ENCODE measurements at places on chromosomes 12 and 14. TPM values are rescaled to one million over a fixed set of nuclear protein-coding genes. Genes with fewer than 3 reads are reported as not detected.

DNA sequence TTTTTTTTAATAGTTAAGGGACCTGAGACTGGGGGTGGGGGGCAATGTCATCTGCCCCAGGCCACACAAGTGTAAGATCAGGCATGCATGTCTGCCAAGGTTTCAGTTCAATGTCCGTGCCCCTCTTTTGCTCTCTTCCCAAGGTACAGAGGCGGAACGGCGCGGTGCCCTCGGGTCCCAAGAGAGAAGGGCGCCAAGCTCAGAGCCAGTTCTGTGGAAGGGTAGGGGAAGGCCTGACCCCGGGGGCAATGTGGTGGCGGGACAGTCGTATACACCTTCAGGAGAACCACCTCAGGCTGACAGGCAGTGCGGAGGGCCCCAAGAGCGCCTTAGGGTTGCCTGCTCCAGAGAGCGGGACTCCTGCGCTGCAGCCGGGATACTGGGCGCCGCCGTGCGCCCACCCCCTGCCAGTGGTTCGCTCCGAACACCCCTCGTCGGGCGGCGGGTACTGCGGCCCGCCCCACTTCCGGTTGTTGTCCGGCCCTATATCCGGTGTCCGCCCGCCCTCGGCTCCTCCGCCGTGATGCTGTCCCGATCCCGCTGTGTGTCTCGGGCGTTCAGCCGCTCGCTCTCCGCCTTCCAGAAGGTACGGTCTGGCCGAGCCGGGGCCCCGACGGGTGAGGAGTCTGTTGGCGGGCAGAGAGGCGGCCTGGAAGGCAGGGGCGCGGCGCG, at the start of gene DLST:
TSS of gene DLST (plus strand) at position 486 of the 672 bp plus-strand sequence. CDS start at position 524, 38 bp downstream.
- peak; percentile 81 for DNase-seq

GRCh38 chr12:26906024-26906423, 31.8 kb downstream of the INTS13 start:
- no peak for DNase-seq

DNA sequence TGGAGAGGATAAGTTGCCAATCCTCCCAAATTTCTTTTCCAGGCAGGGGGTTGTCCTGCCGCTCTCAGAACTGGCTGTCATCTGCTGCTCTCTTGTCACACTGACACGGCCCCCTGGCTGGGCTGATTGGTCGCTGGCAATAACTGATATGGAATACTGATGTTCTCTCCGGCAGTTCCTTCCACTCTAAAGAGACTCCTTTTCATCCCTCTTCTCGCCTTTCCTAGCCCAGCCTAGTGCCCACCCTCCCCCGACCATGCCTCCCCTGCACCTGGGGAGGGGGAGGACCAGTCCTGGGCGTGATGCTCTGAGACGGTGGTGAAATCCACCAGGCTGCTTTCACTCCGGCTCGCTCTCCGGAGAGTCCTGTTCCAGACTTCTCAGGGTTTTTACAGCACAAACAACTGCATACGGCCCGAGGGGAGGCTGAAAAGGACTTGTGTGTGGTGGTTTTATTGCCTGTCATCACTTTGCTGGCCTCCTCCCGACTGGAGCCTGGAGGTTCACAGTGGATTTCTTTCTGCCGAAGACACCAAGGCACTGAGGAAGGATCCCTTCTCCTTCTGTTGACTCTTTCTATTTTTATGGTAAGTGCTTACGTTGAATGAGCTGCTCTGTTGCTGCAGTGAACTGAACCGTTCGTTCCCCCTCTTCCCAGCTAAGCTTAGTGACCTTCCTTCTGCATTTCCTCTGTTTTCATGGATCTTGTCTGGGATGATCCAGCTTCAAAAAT, at the start of gene ANO4:
TSS of gene ANO4 (plus strand) at position 336 of the 733 bp plus-strand sequence. CDS start 107,010 bp downstream, outside the sequence.
- DNase-seq = no peak

DNA sequence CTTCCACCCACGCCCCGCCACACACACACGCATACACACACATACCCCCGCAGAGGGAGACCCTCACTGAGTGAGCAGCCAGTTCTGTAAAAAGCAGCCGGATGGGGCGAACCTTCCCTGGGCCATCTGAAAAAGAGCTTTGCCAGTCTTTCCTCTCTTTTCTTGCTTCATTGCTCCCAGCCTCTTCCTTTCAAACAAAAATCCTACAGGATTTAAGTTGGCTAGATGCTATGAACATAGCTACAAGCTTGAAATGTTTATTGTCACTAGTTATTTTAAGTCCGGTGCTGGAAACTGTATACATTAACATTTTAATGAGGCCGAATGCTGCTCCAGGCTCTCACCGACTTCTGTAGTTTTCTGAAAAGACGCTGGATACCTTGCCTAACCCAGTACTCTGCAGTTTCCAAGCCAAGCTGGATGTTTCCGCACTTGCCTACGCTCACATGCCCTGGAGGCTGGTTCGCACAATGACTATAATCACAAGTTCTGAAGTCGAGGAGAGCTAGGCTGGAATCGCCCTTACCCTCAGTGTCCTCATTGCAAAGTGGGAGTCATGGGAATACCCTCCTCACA, 39.2 kb downstream of the LTBP2 start:
- peak; percentile 30 for DNase-seq

- peak; percentile 17 for DNase-seq
Measured at GRCh38 chr12:42450248-42450647, 124.3 kb downstream of the PPHLN1 start.

DNA sequence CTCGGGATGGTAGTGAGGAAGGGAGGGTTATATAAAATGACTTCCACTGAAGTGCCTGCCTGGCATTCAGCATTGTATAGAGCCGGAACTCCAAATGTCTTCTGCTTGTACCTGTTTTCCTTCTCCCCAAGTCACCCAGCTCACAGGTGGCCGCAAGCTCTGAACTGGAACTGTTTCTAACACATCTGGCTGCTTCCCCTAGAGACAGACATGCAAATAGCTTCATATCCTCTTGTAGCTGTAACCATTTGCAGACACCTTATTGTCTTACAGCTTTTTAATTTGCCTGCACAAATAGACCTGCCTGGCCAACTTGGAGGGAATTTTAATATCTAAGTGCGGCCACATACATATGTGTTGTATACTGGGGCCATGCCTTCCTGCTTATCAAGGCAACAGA, 126.0 kb downstream of the CHST11 start:
- no peak for DNase-seq

- no peak for DNase-seq
Measured at GRCh38 chr12:122726080-122726558, 4.5 kb downstream of the HCAR1 start.

GRCh38 chr12:91935296-91935695, 210.3 kb downstream of the BTG1 start:
- DNase-seq = no peak

DNA sequence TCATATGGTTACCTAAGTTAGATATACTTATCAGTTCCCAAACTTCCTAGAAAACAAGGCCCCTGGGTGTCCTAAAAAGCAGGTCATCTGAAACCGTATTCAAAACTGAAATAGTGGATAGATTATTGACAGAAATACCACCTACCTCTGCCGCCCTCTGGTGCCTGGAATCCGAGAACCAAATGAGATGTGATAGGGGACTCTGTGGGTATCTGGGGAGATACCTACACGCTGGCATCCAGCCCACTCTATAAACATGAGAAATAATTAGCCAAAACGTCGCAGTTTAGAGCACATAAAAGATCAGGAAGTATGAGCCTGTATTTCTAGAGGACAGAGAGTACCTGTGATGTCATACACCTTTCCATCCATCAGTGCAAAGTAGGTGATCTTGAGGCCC, 4.4 kb downstream of the ORMDL2 start:
- no peak for DNase-seq

DNA sequence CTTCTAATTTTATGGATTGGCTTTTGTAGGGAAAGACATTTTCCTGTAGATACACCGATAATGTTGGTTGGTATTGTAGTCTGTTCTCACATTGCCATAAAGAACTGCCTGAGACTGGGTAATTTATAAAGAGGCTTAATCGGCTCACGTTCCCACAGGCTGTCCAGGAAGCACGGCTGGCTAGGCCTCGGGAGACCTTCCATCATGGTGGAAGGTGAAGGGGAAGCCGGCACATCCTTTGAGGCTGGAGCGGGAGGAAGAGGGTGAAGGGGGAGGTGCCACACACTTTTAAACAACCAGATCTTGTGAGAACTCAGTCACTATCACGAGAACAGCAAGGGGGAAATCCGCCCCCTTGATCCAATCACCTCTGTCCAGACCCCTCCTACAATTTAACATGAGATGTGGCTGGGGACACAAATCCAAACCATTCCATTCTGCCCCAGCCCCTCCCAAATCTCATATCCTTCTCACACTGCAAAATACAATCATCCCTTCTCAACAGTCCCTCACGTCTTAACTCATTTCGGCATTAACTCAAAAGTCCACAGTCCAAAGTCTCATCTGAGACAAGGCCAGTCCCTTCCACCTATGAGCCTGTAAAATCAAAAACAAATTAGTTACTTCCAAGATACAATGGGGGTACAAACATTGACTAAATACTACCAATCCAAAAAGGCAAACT, 66.7 kb upstream of the EIF5 start:
- no peak for DNase-seq

GRCh38 chr12:103865151-103865730, 24.2 kb upstream of the NT5DC3 start:
- DNase-seq = peak; percentile 79

NOVA1 gene
- not detected for total RNA-seq

EIF5 gene
- 180 TPM for total RNA-seq

NEMP1 gene
- total RNA-seq = 14.9 TPM

Measured in MG63 (cell line).